Brain microvascular endothelial cell (primary cell): ENCODE measurements at places on chromosomes 5 and 9.

DNA sequence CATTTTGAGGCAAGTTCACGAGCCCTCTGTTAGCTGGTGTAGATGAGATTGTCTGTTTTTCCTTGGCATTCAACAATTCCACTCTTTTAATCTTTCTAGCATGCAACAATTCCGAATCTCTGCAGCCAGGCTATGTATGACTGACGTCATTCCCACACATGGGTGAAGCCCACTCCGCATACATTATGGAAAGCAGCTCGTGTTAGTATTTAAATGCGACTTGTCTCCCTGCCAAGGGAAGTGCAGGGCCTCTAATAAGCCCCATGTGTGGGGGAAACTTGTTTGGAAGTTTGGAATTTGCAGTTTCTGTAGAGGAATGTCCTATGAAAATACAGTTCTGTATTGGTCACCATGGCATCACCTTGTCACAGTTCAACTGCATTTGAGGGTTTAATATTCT, 146.0 kb upstream of the FBXL7 start:
- DNase-seq, result no peak

DNA sequence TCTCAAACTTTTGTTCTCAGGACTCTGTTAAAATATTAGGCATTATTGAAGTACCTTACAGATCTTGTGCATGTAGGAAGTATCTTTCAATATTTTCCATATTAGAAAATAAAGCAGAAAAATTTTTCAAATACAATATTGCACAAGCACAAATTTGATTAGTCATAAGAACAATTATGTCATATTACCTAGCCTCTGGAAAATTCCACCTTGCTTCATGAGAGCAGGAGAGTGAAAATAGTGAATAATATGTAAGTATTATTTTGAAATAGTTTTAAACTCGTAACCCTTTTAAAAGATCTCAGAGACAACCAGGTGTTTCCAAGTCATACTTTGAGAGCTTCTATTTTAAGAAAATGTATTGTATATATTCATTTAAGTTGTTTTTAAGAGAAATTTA, 1672.9 kb upstream of the ACO1 start:
- DNase-seq, result no peak

- DNase-seq, result no peak
Measured at GRCh38 chr5:165349735-165350134, 1844.3 kb downstream of the MAT2B start.

DNA sequence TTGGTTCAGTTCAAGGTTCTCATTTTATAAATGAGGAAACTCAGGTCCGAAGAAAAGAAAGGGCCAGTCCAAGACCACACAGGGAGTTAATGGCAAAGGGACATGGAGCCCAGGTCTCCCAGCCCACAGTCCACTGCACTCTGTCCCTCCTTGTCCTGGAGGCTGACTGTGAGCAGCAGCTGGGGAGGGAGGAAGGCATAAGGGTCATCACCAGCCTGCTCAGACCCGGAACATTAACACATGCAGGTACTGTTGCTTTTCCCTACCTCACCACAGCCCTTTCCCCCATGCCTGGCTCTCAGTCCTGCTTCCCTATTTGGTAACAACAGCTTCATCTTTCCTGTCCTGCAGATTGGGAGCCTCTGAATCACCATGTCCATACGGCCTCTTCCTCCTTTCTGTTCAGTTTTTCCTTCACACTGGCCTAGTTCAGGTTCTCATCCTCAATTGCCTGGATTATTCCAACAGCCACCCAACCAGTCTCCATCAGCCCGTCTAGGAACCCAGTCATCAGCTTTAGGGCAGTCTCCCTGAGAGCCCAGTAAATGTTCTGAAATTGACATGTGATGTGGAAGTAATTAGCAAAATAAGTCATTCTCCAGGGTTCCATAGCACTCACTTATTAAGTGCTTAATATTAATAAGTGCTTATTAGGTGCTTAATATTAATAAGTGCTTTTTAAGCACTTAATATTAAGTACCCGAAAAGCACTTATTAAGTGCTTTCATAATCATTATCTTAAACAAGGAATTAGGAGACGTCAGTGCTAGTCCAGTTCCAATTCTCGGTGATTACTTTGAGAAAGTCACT, 4.3 kb downstream of the GPX3 start:
- no peak for DNase-seq

GRCh38 chr9:83509402-83509801, 28.8 kb downstream of the FRMD3 start:
- DNase-seq, result peak; percentile 20

- no peak for DNase-seq
Measured at GRCh38 chr5:21424907-21425306, 1428.2 kb downstream of the CDH12 start.

DNA sequence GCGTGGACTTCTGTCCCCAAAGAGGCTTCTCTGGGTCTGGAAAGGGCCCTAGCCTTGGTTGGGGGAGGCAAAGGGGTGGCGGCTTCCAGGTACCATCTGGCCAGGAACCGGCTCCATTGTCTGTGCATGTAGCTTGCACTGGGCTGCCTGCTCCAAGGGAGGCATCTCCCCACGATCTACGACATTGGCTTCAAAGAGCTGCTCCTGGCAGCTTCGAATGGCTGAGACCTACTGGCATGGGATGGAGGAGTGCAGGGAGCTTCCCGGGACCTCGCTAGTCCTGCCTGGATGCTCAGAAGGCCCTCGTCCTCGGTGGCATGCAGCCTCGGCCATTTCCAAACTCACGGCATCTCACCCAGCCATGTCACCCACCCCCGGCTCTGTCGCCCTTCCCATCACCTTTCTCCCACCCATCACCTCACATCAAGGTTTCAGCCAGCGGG, 137.8 kb downstream of the KCNIP1 start:
- no peak for DNase-seq

GRCh38 chr9:26033336-26033735, 355.1 kb upstream of the TUSC1 start:
- peak; percentile 5 for DNase-seq

GRCh38 chr5:146390469-146390868, 51.8 kb downstream of the POU4F3 start:
- DNase-seq, result no peak

- DNase-seq, result peak; percentile 92
Measured at GRCh38 chr5:59786334-59786805, 107.2 kb downstream of the PDE4D start.

- no peak for DNase-seq
Measured at GRCh38 chr5:88555674-88556073, 287.0 kb upstream of the TMEM161B start.
